ENCODE measurements at places on chromosomes 13 and 19. TPM values are rescaled to one million over a fixed set of nuclear protein-coding genes. Genes with fewer than 3 reads are reported as not detected.

The GZMM gene
- 0.34 TPM for total RNA-seq

The FLT1 gene
- total RNA-seq, result 1.8 TPM

The ZNF582 gene
- total RNA-seq, result 10.1 TPM

The ZNF324B gene
- 17.4 TPM for total RNA-seq

The SYNGR4 gene
- not detected for total RNA-seq

The KIR2DL1 gene
- total RNA-seq, result not detected

The TMEM259 gene
- 377 TPM for total RNA-seq

The CD209 gene
- total RNA-seq, result not detected

The SIAH3 gene
- total RNA-seq, result not detected

DNA sequence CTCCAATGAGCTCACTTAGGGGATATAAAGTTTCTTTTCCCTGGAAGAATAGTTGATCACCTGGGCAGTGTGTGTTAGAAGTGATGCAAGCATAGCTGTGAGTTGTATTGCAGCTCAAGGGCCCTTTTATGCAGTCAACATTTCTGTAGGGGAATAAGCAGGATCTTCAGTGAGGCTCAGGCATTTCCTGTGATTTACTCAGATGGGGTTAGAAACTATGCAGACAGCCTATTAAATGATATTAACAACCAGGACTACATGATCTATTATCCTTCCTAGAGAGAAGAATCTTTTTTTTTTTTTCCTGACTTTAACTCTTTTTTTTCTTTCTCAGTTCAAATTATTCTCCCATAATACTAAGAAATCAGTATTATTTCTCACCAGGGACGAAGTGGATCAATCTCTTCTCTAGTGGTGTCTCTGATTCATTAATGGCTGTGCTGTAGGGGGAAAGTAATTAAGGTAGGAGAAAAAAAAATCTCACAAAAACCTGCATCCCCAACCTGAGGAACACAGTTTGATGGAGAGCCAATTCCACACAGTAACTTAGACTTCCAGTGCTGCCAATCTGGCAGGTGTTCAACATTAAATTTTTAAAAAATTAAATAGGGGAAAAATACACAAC is 126.4 kb upstream of the SLC10A2 start:
- no peak for DNase-seq

GRCh38 chr13:110734561-110734960 is 21.1 kb downstream of the ING1 start:
- DNase-seq, result no peak

- no peak for DNase-seq
These were observed 19.8 kb downstream of the PROZ start for GRCh38 chr13:113178070-113178895.

- no peak for DNase-seq
These were observed 174.0 kb upstream of the LSM14A start for GRCh38 chr19:33998302-33998701.

DNA sequence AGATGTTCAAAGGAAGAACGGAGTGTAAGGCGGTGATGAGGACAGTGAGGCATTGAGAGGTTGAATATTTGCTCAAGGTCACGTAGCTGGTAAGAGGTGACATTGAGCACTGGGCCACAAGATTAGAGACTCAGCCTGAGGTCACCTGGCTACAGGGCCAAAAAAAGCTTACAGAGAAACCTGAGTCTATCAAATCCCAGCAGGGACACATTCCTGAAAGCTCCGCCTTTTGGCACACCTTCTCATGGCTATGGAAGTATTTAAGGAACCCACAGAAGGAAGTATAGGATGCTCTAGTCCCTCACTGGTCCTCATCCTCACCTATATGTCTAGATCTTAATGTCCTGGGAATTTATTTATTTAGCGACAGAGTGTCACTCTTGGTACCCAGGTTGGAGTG is 17.4 kb downstream of the ZNF586 start:
- no peak for DNase-seq

GRCh38 chr13:23848646-23849141 is 40.5 kb downstream of the MIPEP start:
- peak; percentile 56 for DNase-seq

- no peak for DNase-seq
These were observed 47.9 kb upstream of the MYCBP2 start for GRCh38 chr13:77374786-77375185.

GRCh38 chr13:46578590-46578975 is 25.6 kb downstream of the LRCH1 start:
- peak; percentile 57 for DNase-seq

DNA sequence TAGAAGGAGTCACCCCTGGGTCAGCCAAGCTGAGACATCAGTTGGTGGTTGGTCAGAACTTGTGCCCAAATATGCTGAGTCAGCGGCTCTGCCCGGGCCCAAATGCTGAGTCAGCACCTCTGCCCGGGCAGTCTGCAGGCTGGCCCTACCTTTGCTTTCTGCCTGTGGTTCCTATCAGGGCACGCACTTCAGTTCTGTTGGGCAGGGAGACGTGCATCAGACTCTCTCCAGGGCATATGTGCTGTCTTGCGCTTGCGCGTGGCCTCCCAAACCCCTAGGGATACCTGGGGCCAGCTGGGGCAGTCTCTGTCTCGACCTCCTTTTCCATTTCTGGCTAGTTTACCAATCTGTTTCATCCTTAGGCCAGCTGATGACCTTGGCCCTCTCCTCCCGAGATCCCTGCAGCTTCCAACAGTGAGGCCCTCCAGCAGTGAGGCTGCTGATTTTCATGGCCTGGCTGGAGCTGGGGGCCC is 24.4 kb upstream of the LDLR start:
- no peak for DNase-seq

- no peak for DNase-seq
These were observed 255.4 kb downstream of the COG6 start for GRCh38 chr13:39910833-39911232.

GRCh38 chr19:19649155-19649554 is 5.7 kb upstream of the GMIP start:
- DNase-seq, result no peak

- DNase-seq, result no peak
These were observed 126.2 kb upstream of the FNDC3A start for GRCh38 chr13:48849515-48849914.

GRCh38 chr13:105089858-105090643 is 1445.4 kb downstream of the EFNB2 start:
- DNase-seq, result no peak

DNA sequence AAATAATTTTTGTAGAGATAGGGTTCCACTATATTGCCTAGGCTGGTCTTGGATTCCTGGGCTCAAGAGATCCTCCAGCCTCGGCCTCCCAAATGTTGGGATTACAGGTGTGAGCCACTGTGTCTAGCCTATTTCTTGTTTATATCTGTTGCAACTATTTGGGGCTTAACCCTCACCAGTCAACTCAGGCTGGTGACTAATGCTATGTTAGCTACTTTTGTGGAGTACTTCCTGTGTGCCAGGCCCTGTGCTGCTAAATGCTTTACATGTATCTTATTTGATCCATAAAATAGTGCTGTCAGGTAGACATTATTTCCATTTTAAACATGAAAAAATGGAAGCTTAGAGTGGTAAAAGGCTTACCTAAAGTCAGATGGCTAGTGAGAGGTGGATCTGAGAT is 13.8 kb downstream of the CEACAM1 start:
- DNase-seq, result no peak

- no peak for DNase-seq
These were observed 810.4 kb upstream of the SLC10A2 start for GRCh38 chr13:103876571-103876970.

All from B cell (primary cell).